Amniotic stem cell (primary cell): ENCODE measurements at places on chromosomes 3 and 15.
A peak's percentile ranks its signal among the peaks of the same experiment; 100 is the strongest.

GRCh38 chr3:153373606-153374005, 211.6 kb downstream of the RAP2B start:
- no peak for DNase-seq

- DNase-seq = no peak
These were observed 91.8 kb upstream of the CGNL1 start for GRCh38 chr15:57284535-57284934.

DNA sequence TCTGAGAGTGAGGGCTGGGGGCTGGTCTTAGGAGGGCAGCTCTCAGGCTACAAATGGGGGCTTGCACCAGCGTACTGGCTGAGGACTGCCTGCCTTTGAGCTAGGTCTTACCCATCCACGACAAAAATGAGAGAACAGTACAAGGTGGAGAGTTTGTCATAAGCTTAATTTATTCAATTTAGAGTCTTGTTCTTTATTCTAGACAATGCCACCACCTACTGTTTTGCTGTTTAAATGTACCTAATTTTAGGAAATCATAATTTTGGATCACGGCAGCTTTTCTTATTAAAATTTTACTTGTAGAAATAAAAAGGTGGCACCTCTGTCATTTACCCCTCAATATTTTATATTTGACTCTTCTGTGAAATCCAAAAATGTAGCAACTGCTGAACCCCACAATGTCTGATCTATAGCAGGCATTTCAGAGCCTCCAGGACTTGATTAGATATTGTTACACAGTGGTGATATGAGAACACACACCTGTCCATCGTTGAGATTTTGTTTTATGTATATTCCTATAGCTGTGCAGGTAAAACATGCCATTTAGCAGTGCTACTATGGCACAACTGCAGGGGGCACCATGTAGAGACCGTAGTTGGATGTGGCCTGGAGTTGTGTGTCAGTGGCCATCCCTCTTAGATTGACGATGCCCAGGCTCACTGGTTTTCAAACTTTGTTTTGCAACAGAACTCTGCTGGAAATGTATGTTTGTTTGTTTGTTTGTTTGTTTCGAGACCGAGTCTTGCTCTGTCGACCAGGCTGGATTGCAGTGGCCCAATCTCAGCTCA, 88.6 kb downstream of the SLCO3A1 start:
- no peak for DNase-seq

GRCh38 chr3:14768881-14769280, 49.9 kb upstream of the FGD5 start:
- DNase-seq = no peak

DNA sequence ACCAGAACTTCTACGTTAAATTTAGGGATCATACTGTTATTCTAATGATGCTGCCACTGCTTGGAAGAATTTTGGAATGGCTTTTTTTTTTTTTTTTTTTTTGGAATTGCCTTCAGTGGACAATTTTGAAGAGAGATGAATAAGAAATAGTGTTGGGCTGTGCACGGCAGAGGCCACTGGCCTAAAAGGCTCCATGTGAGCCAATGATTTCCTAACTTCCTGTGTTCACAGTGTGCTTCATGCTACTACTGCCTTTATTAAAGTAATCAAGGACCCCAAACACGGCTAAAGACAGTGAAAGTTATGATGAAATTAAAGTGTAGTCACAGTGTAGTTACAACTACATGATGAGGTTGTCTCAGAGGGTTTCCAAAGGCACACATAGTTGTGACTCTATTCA, 100.8 kb upstream of the TNFAIP8L3 start:
- DNase-seq = no peak

GRCh38 chr15:60520825-60521368, 42.0 kb upstream of the ICE2 start:
- DNase-seq = peak; percentile 54

- DNase-seq = no peak
These were observed 61.8 kb upstream of the SNRK start for GRCh38 chr3:43224405-43225073.

GRCh38 chr3:8846176-8846575, 76.8 kb upstream of the OXTR start:
- DNase-seq = no peak

GRCh38 chr15:85527895-85528294, 147.5 kb downstream of the AKAP13 start:
- DNase-seq = peak; percentile 9

DNA sequence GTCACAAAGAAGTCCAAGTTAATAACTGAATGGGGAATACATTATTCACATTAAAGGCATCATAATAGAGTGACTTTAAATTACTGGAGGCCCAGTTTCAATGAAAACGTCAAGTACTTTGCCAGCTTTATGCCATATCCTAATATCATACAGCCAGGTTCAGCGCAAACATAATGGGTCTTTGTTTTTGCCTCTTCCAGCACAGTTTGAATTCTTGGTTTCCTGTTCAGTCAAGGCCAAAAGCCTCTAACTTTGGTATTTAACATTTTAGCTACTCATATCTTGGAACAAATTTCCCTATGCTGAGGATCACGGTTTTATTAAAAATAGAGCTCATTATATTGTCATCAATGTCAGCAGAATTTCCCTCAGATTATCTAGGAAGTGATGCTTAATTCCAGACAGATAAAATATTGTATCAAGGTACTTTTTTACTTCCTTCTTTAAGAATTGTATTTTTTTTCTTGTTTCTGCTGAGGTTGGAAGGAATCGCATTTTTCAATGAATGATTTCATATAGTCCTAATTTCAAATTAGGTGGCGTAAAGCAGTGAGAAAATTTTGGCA, 269.2 kb downstream of the THRB start:
- no peak for DNase-seq
